Ascending aorta (tissue), 2 donors: ENCODE measurements at places on chromosomes 2 and 18.

- no peak for DNase-seq
Measured at GRCh38 chr2:150136401-150136800, 351.1 kb downstream of the RND3 start.

DNA sequence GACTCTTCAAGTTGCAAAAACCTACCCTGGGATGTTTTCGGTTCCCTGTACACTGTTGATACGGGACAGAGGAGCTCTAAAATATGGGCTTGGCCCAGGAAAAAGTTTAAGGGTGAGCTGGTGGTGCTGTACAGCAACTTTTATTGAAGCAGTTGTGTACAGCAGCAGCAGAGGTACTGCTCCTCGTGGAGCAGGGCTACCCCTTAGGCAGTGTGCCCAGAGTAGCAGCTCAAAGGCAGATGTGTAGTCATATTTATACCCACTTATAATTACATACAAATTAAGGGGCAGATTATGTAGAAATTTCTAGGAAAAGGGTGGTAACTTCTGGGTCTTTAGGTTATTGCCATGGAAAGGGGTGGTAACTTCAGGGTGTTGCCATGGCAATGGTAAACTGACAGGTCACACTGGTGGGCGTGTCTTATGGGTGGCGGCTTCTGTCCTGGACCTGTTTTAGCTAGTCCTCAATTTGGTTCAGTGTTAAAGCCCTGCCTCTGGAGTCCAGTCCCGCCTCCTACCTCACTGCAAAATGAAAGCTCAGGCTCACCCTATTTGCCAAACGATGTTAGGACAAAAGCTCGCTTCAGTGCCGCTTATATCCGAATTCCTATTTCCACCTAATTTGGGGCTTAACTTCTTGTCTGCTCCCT is 203.2 kb downstream of the ETAA1 start:
- no peak for DNase-seq

GRCh38 chr2:2703762-2704427 is 372.8 kb upstream of the MYT1L start:
- DNase-seq: no peak

DNA sequence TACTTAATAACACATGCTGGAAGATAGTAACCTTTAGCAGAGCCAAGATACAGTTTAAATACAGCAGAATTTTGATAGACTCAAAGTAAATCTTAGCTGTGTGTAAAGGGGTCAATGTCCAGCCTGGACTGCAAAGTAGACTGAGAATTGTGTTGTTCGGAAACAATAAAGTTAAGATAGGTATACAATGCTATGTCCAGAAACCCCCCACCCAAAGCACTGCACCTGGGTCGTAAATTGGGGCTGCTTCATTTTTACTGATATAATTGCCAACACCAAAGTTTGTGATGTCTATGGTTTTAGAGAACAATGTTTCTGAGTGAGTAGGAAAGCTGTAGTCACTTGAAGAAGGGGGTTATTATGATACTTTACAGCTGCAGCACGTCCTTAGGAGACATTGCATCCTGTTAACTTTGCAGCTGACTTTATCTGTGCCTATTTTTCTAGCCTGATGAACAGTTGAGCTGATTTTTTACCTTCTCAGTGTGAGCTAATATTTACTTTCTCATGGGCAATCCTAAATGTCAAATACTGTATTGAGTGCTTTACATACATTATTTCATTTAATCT is 4.3 kb upstream of the NCOA1 start:
- no peak for DNase-seq

DNA sequence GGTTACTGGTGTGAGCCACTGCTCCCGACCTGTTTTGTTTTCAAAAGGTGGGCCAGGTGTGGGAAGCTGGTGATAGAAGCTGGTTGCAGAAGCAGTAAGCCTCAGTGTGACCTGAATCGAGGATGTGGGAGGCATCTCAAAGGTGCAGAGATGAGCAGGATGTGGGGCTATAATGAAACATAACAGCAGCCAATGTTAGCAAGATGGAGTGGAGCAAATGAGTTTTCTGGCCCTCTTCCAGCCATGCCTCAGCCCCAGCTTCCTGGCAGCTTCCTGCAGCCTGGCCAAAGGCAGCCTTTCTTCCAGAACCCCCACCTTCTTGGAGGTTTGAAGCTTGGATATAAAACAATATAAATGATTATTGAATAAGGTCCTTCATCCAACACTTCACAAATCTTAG is 184.8 kb downstream of the NCK2 start:
- no peak for DNase-seq

DNA sequence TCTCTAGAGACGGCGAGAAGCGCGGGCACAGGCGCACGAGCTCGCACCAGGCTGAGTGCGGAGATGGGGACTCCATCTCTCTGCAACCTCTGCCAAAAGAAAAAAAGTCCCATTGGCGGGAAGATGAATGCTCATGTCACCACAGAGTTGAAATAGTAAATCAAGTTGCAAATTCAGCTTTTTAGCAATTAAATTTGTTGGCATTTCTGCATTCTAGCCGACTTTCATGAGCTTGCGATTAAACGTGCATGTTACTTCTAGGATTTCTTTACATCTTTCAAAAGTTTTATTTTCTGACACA is 588 bp downstream of the CHAC2 start:
- no peak for DNase-seq

- DNase-seq: no peak
Measured at GRCh38 chr2:118834901-118835745, 12.3 kb downstream of the EN1 start.

DNA sequence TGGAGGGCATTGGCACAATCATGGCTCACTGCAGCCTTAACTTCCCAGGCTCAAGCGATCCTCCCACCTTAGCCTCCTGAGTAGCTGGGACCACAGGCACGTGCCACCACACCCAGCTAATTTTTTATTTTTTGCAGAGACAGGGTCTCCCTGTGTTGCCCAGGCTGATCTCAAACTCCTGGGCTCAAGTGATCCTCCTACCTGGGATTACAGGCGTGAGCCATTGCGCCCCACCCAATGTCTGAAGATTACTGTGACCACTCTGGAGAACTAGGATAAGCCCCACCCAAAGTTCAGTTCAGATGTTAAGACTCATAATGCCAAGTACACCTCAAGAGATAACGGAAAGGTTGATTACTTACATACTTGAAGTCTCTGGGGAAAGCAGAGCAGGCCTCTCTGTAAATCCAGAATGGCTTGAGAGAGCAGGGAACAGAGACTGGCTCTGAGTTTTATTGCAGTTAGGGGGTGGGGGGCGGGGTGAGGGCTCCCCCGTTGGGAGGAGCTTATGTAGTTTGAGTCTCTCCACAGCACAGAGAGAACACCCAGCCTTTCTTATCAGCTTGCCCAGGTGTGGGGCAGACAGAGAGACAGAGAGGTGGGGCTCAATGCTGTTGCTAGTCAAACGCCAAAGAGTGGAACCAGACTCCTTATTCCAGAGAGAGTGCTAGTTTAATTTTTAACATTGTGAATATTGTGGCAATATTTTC is 26.5 kb upstream of the ERICH2 start:
- DNase-seq: no peak

DNA sequence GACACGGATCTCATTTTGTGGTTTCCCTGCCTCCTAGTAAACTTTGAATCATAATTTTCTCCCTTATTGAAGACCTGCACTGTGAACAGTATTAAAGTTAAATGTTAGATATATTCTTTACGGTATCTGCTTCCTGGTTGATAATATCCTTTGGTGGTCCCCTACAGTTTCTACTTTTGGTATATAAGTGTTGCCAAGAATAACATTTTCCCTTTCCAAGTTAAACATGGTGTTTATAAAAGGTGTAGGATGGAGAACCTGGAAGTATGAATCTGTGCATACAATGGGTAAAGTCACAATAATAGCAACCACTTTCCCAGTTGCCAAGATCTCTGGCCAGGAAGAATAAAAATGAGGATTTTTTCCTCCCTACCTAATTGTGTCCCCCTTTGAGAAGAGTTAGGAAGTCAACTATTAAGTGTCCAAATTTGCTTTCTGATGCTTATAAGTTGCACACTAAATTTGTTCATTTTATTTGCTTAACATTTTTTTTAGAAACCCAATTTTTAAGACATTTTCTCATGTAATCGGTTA is 201.0 kb upstream of the STK17B start:
- DNase-seq: no peak

GRCh38 chr2:168300460-168300859 is 53.1 kb upstream of the STK39 start:
- DNase-seq: no peak

DNA sequence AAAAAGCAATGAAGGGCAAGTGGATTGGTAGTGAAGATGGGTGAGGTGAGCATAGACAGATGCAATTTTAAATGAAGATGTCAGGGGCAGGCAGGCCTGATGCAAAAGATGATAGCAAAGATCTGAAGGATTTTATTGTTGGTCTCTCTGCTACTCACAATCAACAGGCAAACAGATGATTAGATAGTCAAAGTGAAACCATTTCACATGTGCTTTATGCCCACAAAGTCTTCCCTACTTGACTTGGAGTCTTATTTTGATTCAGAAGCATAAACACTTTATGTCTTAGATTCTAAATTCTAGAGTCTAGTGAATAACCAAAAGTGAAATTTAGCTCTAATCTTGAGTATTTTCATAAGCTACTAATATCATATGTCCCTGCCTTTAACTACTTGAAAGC is 153.8 kb upstream of the HNRNPA3 start:
- DNase-seq: no peak

DNA sequence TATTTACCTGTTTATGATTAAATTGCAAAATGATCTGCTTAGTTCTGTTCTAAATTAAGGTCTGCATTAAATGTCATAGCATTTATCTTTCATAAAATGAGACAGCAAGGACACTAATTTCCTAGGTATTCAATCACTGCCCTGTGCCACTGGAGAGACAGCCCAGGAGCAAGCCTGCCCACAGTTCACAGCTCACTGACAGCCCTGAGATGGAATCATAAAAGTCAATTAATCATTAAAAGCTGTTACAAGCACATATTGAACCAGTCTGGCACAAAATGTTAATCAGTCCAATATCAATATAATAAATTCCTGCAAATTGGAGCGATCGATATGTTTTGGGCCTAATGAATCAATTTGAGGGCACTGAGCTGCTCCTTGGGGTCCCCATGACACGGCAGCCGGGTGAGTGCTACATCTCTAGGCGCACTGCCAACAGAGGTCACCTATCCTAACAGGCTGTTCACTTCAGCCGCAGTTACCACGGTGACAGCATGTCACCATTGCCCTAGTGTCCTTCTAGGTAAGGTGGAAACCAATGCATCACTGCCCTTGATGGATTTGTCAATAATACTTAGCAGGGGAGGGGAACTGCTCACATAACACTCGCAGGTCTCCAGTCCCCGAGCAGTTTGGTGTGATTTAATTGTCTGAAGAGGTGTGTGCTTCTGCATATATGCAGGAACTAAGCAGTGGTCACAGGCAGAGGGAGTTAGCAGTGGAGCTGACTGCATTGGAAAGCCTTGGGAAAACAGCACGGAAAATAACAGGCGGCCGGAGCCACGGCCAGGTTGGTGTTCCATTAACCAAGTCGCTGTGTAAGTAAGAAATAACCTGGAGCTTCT is 47.3 kb downstream of the POU3F3 start:
- no peak for DNase-seq

DNA sequence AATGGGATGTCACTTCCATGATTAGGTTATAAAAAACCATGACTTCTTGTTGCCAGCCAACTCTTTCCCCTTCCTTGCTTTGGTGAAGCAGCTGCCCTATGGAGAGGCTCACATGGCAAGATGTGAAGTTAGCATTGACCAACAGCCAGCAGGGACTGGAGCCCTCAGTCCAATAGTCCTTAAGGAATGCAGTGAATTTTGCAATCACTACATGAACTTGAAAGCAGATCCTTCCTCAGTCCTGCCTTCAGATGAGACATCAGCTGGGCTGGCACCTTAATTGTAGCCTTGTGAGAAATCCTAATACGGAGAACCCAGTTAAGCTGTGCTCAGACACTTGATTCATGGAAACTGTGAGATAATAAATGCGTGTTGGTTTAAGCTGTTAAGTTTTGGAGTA is 61.8 kb downstream of the ATP8B1 start:
- DNase-seq: no peak

DNA sequence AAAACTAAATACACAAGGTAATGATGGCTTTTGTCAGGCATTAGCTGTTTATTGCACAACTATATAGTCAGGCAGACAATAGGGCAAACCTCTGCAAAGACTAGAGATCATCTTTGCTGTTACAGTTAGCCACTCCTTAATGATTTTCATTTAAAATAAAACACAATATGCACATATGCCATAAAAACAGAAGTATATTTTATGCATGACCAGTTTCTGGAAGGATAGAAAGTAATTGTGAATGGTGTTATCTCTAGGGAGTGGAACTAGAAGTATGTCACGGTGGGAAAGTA is 102.0 kb downstream of the CHN1 start:
- DNase-seq: no peak

DNA sequence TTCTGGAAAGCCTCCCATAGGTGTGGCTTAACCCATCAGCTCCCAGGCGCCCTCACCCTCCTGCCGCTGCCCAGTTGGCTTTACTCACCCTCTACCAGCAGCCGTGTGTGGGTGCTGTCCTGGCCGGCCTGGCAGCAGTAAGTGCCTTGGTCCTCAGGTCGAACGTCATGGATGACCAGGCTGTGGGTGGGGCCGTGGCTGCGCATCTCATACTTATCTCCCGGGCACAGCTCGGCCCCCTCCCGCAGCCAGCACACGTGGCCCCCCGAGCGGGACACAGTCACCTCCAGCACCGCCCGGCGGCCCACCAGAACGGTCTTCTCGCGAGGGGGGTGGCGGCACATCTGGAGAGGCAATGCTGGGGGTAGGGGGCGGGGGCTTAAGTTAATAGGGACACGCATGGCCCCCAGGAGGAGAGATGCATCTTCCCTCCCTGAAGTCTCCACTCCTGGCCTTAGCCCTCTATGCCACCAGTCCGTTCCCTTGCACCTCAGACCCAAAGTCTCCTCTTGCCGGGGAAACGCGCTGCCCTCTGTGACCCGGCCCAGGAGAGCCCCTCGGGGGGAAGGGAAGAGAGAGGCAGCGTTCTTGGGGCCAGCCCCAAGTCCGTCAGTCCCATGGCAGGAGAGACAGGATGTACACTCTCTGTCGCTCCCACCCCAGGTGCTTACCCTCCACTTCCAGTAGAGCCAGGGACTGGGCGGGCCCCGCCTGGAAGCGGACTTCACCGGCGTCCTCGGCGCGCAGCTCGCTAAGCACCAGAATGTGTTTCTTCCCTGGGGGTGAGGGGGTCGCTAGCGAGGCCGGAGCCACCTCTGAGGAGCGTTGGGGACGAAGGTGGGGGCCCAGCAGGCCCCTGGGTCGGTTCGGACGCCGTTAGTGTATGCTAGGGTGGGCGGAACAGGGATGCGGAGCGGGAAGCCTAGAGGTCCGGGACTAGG is 7.9 kb downstream of the TMEM198 start:
- DNase-seq: no peak
